CD4-positive, alpha-beta T cell treated with Interleukin-6 at 100 ng/mL for 8 hours (primary cell): ENCODE measurements at places on chromosomes 5 and 9.
A peak's percentile ranks its signal among the peaks of the same experiment; 100 is the strongest.

- no peak for DNase-seq
These were observed 295.9 kb downstream of the PRELID2 start for GRCh38 chr5:145539201-145539600.

GRCh38 chr5:175797521-175798038 is 73.8 kb upstream of the CPLX2 start:
- DNase-seq = no peak

DNA sequence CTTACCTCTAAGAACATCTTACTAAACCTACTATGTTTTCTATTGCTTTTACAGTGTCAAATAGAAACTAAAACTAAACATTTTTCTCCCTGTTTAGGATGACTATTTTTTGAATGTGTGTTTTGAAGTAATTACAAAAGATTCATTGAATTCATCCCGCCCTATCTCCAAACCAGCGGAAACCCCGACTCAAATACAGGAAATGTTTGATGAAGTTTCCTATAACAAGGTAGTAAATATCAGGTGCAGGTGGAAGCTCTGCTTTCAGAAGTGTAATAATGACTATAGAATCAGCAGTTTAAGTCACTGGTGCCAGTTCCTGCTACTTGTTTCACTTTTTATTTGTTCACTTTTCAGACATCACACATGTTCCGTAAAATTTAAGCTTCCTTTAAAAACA is 20.0 kb downstream of the ERAP2 start:
- DNase-seq = peak; percentile 67

- DNase-seq = no peak
These were observed 342.4 kb upstream of the GRIA1 start for GRCh38 chr5:153147891-153148623.

DNA sequence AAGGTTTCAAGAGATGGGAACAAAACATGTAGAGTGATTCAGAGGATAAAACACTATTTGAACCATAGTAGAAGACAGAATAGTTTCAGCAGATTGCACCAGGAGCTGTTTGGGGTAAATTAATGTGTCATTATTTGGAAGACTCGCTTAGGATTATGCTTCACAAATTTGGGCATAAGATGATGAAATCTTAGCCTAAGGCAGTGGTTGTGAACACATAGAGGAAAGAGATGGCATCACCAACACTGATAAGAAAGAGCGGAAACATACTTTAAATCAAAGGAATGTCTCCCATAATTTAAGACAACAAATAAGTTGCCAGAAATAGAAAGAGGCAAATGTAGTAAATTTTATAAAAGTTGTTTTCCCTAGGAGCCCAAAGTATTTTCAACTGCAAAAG is 66.1 kb upstream of the TBCA start:
- no peak for DNase-seq

- DNase-seq = no peak
These were observed 349.2 kb upstream of the MEF2C start for GRCh38 chr5:89232139-89232603.

GRCh38 chr5:158658446-158659230 is 441.1 kb downstream of the EBF1 start:
- DNase-seq = no peak

DNA sequence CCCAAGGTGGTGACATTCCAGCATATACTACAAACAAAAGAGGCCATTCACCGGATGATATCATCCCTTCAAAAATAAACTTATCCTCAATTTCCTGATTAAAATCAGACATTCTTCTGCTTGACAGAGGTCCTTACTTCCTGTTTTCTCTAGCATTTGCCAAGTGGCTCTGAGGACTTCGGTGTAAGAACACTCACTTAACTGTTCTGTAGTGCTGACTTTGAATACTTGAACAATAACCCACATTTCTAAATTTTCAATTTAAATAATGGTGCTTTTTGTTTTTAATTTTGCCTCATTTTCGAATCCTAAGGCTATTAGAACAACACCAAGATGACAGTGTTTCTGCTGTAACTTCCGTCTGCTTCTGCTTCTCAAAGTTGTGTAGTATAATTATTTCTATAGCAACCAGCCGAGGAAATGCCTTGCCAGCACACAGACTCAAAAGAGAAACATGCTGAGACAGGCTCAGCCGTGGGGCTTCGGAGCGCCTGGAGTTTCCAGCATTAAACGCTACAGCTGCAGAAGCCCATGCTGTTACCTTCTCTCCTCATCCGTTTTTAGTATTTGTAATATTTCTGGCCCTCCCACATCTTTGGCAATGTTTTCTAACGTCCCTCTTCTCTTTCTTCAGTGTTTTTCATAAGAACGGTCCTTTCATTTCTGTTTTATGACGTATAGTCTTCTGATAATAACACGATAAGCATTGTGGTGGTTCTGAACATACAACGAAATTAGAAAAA is 19.5 kb upstream of the ANXA1 start:
- DNase-seq = peak; percentile 80

- DNase-seq = no peak
These were observed 76.9 kb downstream of the RGS3 start for GRCh38 chr9:113540466-113540865.

GRCh38 chr5:123421773-123422172 is 1.4 kb downstream of the CEP120 start:
- no peak for DNase-seq

DNA sequence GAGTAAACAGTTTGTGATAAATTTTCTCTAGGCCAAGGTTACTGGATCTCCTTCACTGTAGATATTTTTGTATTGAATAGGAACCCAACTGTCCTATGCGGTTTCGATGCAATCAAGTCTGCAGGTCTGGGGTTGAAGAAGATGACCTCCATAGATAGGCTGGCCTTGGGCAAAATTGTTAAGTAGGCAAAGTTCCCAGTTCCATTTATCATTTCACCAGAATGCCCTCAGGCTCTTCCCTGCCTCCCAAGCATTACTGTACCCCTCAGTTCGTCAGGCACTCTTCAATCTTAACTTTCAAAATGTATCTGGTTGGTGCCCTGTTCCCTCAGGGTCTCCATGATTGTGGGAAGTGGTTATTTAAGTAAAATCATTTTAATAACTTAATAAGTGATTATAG is 1802.9 kb upstream of the WWC1 start:
- no peak for DNase-seq
